ENCODE measurements at places on chromosomes 5 and 9. TPM values are rescaled to one million over a fixed set of nuclear protein-coding genes. Genes with fewer than 3 reads are reported as not detected.

DNA sequence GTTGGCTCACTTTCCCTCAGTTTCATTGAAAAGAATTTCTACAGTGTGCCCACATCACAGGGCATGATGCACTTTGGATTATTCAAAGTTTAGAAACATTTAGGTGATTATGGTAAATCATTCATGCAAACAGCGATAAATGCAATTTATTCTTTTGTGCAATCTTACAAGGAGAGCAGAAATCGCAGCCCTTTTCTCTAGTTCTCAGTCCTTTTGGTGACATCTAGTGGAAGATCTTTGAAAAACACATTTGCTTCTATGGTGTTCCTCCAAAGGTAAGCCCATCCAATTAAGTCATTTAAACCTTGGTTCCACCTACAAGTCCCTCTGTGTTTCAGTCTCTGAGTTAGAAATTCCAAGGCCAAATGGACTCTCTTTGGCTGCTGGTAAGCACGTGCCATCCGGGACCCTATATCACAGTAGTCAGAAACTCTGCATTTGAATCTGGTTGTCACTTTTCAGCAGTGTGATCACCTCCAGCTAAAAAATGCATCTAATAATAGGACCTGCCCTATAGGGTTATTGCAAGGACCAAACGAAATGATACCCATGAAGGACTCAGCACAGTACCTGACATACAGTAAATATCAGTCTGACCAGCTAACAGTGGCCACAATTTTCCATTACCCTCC lies 66.4 kb downstream of the MACROH2A1 start:
- no peak for DNase-seq

ADGRD2 gene
- polyA plus RNA-seq, result not detected

- DNase-seq, result no peak
Observed at GRCh38 chr9:5419987-5420386, 17.7 kb downstream of the PLGRKT start.

DNA sequence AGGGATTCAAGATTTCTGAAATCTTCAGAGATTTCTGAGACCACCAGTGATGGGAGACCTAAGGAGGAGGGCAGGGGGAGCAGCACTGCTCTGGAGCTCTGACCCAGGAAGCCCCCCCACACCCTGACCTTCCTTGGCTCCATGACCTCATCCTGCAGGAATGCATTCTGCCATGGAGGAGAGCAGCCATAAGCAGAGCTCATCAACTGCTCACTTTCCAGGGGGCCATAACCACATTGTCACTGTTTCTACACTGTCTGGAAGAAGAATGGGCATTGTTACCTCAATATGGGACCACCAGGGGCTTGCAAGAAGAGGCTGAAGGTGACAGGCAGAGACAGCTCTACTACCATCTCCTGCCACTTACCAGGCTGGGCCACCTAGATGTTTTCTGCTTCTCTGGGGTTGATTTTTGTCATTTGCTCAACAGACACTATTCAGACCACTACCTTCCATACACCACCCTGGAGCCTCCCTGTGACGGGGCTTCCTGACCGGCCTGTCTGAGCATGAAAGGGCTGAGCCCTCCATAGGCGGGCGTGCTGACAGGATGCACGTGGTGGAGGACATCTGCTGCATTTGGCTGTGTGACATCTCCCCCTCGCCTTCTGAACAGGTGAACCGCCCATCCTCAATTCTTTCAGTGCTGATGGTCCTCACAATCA lies 2.3 kb upstream of the TSC1 start:
- DNase-seq, result no peak
